ENCODE measurements at places on chromosomes 4 and X.

DNA sequence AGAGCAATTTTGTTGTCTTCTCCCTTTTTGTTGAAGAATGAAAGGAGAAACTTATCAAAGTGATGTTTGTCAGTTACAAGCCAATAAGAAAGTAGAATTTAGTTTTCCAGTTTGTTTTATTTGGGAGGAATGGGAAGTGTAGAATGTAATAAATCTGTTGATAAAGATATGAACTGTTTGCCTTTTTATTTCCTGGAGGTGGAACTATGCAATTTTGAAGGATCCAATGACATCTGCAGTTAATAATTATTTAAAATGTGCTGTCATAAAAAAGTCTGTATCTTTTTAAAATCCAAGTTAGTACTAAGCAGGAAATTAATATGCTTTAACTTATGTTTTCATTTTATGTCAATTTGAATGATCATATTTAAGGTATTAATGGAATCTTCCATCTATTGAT lies 44.9 kb downstream of the PF4 start:
- DNase-seq = no peak

GRCh38 chrX:114774691-114775090 lies 190.8 kb downstream of the HTR2C start:
- no peak for DNase-seq

GRCh38 chr4:179634862-179635261 lies 2192.6 kb upstream of the AGA start:
- no peak for DNase-seq

DNA sequence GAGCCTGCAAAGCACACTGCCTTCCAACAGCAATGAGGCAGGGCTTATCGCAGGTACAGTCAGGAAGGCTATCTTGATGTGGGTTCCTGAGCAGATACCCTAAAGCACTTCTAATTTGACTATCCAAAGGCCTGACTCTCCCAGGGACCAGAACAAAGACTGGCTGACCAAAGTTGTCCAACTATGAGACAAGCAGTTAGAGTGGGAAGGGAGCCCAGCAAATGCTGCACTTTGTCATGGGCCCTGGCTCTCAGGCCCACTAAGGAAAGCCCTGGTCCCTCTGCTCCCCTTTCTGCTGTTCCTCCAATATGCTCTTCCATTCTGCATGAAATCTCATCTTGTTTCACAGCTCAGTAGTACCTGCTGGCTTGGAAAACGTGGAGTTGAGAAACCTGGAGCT lies 391.0 kb downstream of the RAB28 start:
- no peak for DNase-seq
